ENCODE measurements at places on chromosomes 16 and 17.

DNA sequence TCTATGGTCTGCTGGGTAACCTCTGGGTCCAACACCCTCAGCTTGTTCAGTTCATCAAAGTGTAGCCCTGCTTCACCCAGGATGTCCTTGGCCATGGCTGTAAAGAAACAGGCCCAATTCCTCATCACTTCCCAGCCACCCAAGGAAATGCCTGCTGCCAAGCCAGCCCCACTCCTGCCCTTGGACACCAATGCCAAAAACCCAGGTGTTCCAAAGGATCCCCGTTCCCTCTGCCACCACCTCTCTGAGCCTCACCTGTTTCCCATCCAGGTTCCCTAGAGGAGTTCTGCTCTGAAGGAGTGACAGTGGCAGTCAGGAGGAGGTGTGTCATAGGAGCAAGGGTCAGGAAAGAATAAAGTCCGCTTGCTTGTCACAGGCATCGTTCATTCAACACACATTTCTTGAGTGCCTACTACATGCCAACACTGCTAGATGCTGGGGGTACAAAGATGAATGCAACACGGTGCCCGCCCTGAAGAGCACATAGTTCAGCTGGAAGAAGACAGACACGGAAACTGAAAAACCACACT lies 3.3 kb downstream of the IFT20 start:
- DNase-seq = no peak

DNA sequence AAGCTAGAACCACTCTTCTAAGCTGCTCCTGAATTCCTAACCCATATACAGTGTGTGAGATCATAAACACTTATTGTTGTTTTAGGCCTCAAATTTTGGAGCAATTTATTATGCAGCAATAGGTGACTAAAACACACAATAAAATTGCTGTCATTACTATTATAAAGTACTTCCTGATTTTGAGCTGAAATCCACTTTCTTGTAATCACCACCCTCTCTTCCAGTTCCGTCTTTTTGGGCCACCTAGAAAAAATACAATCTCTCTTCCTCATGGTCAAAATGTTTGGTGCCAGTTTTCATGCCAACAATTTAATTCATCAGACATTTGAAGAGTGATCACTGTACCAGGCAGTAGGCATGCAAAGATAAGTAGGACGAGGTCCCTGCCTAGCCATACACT lies 43.3 kb upstream of the NF1 start:
- DNase-seq = peak; percentile 64

GRCh38 chr17:38861399-38861843 lies 7.9 kb upstream of the RPL23 start:
- no peak for DNase-seq

DNA sequence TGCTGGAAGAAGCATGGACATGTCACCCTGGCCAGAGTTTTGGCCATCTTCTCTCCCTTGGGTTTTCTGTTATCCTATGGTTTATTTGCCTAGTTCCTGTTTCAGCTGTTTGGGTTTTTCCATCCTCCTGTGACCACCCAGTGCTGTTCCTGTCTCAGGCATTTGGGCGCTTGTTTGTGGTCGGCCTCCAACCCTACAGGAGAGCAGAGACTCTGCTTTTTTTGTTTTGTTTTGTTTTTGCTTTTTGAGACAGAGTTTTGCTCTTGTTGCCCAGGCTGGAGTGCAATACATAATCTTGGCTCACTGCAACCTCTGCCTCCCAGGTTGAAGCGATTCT lies 3.3 kb upstream of the ZC3H7A start:
- DNase-seq = peak; percentile 76

GRCh38 chr16:57651344-57652333 lies 16.5 kb upstream of the ADGRG3 start:
- DNase-seq = no peak

- DNase-seq = no peak
Measured at GRCh38 chr17:79136596-79136995, 62.0 kb downstream of the ENGASE start.

DNA sequence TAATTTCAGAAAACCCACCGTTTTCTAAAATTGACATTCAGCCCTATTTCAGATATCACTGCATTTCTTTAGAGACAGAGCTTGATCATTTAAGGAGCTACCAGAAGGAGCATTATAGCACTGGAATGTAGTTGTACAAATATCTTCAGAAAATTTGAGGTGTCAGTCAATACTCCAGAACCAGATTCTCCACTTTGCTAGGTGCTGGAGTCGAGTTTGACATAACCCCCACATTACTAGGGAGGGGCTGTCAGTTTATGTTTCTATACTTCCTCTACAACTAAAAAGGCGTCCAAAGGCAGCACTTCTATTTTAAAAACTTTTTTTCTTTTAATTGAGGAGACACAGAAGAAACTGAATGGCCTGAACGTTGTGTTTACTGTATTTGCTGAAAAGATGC lies 892 bp upstream of the KIAA0513 start:
- DNase-seq = no peak

DNA sequence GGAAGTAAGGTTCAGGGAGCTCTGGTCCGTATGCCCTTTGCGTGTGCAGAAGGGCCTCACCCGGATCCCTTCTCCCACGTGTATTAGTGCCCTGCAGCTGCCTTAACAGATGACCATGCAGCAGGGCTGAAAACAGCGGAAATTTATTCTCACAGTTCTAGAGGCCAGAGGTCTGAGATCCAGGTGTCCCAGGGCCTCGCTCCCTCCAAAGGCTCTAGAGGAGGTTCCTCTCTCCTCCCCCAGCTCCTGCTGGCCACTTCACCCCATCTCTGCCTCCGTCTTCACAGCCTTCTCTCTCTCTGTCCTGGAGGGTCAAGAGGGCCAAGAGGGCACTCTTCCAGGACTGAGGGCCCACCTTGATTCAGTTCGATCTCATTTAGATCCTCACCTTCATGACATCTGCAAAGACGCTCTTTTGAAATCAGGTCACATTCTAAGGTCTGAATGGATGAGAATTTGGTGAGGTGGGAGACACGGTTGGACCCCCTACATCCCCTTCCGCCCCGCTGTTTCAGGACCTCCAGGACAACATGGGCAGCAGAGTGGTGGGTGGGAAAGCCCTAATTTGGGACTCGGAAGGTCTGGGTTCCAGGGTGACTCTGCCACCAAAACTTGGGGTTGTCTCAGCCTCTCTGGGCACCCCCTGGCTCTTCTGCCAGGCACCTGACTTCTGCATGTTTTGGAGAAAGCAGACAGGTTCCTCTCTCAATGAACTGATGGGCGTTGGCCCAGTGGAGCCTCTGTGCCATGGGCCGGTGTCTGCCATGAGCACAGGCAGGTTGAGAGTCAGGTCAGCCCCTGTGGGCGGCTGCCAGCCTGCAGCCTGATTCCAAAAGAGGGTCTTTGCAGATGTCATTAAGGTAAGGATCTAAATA lies 361.2 kb downstream of the SEC14L1 start:
- no peak for DNase-seq

GRCh38 chr17:50100480-50100883 lies 5.3 kb downstream of the PDK2 start:
- DNase-seq = no peak

GRCh38 chr17:63223212-63223911 lies 222.7 kb downstream of the CYB561 start:
- no peak for DNase-seq

GRCh38 chr16:65314627-65315008 lies 192.8 kb upstream of the CDH11 start:
- no peak for DNase-seq

GRCh38 chr16:269061-269796 lies 6.5 kb downstream of the RGS11 start:
- no peak for DNase-seq

- peak; percentile 58 for DNase-seq
Measured at GRCh38 chr17:10198509-10199249, at the start of gene GAS7. TSS of gene GAS7 (minus strand) at chr17:10198606.

DNA sequence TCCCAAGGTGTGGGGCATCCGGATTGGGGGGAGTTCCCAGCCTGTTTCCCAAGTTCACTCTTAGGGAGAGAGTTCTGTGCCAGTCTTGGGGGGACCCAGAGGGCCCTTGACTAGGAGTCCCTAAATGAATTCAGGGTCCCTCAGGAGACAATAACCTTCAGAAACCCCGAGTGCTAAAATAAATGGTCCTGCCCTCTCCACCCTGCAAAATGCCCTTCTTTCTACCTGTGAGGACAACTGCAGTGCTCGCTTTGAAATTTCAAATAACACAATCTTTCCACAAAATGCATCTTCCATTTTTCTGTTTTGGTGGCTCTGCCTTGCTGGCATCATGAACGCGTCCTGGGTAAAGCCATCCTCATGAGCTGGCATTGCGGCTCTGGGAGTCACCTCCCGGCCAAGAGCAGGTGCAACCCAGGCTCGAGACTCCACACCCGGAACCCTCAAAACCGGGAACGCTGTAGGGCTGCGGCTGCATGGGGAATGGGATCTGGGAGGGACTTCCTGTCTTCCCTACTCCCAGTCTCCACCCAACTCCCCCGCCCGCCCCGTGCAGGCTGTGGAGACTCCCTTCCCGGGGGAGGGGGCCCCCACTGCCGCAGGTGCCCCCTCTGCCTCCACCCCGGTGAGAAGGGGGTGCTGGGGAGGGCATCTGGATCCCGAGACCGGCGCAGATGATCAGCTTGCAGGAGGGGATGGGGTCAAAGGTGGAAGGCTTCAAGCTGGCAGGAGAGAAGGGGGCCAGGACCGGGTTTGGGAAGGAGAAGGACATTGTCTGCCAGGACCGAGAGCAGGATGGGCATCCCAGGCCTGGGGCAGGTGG lies at the start of gene ZNF205:
Gene ZNF205 (plus strand): TSS at position 529 of the 823 bp plus-strand sequence. CDS start 845 bp downstream, outside the sequence.
- DNase-seq = peak; percentile 71

GRCh38 chr17:80468781-80469493 lies 7.5 kb downstream of the NPTX1 start:
- DNase-seq = no peak

GRCh38 chr16:84940670-84941551 lies 70.4 kb downstream of the ZDHHC7 start:
- DNase-seq = no peak

DNA sequence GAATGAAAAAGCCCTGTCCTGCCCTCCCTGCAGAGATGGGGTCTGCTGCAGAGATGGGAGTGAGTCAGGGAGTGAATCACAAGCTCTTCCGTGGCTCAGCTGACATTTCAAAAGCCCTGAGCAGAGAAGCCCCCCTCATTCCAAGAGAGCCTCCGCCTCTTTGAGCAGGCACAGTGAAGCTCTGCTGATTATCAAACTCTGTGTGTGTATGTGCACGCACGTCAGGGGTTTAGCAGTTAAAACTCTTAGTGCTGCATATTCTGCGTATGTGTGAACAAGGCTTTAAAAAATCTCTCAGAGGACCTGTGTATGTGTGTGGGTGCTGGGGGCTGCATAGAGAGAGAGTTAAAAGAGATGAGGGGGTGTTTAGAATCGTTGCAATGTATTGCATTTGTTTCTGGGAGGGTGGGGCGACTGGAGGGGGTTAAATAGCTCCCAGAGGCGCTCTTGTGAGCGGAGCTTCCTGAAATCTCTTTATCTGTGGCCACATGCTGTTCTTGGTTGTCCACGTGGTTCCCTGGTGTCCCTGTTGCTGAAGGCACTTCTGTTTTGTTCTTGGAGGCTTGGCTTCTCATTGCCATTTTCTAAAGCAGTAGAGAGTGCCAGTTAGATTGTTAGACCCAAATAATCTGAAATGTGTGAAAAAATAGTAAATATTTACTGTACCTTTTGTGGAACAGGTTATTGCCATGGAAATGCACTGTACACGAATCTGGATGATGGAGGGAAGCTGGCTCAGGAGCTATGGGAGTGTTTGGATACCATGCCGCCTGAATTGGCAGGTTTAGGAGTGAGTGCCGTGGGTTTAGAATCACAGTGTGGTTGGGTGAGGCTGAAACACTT lies 116.6 kb downstream of the PRKCB start:
- DNase-seq = peak; percentile 67

DNA sequence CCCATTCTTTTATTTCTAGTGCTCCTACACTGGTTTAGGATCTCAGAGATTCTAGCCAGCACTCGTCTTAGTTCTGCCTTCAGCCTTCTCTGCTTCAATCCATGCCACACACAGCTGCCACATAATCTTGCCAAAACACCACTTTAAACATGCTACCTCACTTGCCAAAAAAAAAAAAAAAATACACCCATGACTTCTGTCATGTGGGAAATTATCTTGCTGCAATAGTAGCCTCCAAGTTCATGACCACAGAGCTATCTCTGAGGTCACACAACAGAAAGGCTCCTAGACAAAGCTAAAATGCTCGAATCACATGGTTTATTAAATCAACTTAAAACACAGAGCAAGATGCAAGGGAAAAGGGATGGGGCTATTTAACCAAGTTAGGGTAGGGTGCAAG lies 18.1 kb downstream of the FZD2 start:
- no peak for DNase-seq

DNA sequence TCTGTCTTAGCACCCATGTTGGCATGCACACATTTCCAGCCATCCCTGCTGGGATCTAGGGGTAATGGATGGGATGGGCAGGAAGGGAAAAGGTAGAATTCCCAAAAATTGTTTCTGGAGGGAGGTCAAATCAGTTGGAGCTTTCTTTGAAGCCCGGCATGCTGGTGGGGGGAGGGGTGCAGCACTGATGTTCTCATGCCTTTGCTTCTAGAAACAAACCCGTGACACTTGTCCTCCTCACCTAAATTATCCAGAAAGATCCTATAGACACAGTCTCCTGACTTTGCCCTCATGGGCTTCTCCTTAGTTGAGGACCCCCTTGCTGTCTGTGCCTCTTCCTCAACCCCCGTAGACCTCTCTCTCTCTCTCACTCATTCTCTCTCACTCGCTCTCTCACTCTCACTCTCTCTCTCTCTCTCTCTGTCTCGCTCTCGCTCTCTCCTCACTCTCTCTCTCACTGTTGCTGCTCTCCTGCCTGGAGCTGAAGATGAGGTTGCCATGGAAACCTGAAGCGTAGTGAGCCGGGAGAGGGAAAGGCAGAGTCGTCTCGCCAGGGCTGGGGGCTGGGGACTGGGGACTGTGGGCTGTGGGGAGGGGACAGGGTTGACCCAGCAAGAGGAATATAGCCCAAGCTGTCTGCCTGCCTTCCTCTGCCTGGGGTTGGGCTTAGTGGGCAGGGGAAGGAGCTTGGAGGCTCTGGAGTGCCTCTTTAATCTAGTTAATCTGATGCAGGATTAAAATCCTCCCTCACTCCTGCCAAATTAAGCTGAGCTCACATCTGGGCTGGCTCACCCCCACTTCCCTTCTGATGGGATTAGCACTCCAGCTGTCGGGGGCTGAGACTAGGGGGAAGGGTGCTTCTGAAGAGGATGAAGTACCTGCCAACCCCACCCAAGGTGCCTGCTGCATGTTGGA lies 16.1 kb downstream of the LASP1 start:
- DNase-seq = no peak

- DNase-seq = no peak
Measured at GRCh38 chr17:9536061-9536460, 39.6 kb downstream of the STX8 start.

GRCh38 chr17:75836605-75837004 lies 7.6 kb downstream of the UNC13D start:
- DNase-seq = no peak
